Stimulated activated CD8-positive, alpha-beta memory T cell treated with anti-CD3 and anti-CD28 coated beads, Interleukin-4, amount 100 ng/mL, for 1 hour (primary cell): ENCODE measurements at places on chromosomes 4 and X.

DNA sequence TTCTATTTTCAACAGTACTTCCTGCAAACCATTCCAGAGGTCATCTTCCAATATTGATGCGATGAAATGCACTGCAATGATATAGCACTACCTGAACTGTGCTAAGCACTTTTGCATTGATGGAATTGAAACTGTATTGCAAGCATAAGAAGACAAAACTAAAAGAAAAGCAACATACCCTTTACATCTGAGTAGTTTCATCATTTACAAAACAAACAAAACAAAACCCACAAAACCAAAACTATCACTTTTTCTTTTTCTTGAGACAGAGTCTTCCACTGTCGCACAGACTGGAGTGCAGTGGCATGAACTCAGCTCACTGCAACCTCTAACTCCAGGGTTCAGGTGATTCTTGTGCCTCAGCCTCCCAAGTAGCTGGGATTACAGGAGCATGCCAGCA is 120.1 kb upstream of the NAP1L5 start:
- no peak for DNase-seq

- DNase-seq, result no peak
Measured at GRCh38 chrX:22313766-22314165, 41.1 kb downstream of the CBLL2 start.

DNA sequence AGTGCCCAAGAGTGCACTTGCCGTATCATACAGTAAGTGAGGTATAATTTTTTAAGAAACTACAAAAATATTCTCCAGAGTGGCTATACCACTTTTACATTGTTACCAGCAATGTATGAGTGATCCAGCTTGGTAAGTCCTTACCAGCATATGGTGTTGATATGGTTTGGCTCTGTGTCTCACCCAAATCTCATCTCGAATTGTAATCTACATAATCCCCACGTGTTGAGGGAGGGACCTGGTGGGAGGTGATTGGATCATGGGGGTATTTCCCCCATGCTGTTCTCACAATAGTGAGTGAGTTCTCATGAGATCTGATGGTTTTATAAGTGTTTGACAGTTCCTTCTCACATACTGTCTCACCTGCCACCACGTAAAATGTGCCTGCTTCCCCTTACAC is 44.8 kb downstream of the RBMX start:
- no peak for DNase-seq

DNA sequence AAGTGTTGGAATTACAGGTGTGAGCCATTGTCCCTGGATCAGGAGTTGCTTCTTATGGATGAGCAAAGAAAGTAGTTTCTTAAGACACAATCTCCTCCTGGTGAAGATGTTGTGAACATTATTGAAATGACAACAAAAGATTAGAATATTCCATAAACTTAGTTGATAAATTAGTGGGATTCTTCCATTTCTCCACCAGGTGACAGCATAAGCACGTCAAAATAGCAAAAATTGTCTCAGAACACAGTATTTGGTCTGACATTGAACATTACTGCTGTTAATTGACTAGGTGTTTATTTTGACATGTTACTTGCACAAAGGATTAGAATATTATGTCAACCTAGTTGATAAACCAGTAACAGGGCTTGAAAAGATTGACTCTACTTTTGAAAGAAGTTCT is 21.6 kb downstream of the CLDN34 start:
- no peak for DNase-seq

DNA sequence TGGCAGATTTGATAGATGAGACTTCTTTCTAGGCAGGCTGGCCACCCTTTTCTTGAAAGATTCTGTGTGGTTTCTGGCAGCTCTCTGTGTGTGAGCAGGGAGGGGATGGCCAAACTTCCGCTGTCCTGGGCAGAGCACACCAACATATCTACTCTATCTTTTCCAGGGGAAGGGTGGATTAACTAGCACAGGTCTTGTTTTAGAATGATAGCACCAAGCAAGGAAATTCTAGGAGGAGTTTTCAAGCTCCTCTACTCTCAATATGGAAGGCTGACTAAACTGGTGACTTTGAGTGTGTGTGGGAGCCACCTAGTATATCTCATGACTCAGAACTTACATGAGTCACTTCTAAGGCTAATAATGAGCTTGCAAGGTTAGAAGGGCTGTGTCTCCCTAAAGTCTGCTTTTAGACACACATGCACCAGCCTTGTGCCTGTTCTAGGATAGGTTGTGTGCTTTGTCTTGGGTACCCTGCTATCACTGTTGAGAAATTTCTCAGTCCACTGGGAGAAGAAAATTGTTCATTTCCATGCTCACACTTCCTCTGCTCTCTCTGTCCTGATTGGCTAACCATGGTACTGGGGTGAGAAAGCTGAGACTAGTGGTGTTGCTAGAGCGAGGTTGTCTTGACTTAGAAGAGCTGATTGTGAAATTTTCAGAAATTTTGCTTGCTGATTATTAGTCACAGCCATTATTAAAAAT is 72.9 kb downstream of the YIPF6 start:
- DNase-seq, result no peak

DNA sequence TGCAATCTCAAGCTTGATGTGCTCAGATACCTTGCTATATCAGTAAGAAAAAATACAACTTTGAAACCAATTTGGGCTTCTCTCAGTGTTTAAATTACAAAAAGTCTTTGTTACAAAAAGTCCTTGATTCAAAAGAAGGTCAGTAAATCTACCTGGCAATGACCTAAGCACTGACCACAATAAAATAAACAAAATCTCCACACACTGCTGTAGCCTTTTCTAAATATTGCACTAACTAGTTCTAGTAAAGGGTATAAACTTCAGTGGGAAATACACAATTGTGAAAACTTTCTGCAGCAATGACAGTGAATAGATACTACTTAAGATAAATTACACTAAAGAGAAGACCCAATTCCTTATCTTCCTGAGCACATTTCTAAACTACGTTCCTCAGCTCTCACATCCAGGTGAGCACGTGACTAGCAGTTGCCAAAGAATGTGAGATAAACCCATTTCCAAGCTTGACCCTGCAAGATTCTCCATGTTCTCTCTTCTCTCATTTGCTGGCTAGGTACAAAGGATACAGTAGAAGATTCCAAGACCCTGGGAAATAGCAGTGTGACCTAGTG is 81.4 kb upstream of the GPR34 start:
- no peak for DNase-seq

DNA sequence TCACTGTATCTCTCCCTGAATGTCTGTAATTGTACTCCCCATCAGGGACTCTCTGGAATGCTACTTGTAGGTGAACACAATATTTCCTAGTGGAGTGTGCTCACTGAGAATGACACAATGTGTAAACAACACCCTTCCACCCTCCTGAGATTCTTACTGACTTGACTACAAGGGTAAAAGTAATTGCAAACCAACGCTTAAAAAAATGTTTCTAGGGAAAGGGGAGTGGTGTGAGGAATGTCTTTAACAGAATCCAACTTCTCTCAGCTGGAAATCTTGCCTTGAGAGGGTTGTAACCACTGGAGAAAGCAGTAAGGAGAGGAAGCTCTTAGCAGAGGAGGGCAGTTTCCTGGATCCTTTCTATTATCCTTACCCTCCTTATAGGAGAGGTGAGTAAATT is 5.1 kb upstream of the RAPGEF2 start:
- DNase-seq, result no peak

- DNase-seq, result no peak
Measured at GRCh38 chrX:74492720-74493201, 71.5 kb downstream of the SLC16A2 start.

- no peak for DNase-seq
Measured at GRCh38 chr4:158845311-158846041, 76.7 kb downstream of the FNIP2 start.

DNA sequence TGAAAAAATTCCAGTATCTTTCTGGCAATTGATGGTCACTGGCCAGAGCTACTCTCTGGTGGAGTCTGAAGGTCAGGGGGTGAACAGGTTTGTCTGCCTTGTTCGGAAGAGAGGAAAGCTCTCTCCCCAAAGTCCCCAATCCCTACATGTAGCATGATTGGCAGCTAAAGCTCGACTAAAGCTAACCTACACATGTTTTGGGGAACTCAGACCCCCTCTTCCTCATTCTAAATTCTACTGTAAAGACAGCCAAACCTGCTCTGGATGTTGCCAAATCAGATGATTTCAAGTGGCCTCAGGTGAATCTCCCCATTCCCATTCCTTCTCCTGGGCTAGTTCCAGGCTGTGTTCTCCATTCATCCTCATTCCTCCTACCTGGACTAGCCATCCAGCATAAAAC is 84.1 kb downstream of the MSN start:
- DNase-seq, result no peak

DNA sequence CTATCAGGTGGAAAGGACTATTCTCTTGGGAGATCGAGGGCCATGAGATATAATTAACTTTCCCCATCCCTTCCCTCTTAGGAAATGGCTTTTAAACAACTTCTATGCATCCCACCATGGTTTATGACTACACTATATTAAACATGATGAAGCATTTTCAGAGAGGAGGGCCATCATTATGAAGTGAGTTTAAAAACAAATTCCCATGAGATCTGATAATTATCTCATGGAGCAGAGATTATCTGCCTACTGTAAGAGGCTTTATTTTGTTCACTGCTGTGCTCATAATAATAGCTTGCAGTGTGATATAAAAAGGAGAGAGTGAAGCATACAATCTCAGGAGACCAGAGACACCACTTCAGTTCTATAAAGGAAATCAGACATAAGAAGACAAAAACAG is 330.5 kb upstream of the ZFP42 start:
- DNase-seq, result no peak

GRCh38 chrX:15864023-15864422 is 9.4 kb upstream of the AP1S2 start:
- no peak for DNase-seq

DNA sequence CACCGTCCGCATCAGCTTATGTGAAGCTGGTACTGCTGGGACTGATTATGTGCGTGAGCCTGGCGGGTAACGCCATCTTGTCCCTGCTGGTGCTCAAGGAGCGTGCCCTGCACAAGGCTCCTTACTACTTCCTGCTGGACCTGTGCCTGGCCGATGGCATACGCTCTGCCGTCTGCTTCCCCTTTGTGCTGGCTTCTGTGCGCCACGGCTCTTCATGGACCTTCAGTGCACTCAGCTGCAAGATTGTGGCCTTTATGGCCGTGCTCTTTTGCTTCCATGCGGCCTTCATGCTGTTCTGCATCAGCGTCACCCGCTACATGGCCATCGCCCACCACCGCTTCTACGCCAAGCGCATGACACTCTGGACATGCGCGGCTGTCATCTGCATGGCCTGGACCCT is 5.5 kb upstream of the TSPYL2 start:
- no peak for DNase-seq

DNA sequence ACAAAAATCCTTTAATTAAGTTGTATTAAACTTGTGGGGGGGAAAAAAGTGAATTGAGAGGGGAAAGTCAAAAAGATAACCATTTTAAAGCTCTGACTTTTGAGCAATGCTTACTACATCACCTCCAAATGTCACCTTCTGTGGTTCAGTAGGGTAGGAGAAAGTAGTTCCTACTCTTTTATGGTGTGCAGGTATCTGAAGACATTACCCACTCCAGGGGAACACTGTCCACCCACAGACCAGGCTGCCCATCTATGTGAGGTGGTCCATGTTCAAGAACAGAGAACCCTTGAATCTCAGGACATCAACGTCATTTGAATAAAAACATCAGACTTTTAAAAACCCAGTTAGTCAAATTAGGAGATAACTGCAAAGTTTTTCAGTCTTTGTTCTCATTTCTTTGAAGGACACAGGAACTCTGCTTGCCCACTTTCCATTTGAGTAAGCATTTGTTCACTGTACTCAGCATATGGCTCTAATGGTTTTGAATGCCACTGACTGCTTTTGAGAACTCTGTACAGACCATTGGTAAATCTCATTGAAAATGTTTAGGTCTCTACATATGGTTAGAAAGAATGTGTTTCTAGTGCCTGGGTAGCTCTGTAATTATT is 18.4 kb downstream of the NMU start:
- no peak for DNase-seq

DNA sequence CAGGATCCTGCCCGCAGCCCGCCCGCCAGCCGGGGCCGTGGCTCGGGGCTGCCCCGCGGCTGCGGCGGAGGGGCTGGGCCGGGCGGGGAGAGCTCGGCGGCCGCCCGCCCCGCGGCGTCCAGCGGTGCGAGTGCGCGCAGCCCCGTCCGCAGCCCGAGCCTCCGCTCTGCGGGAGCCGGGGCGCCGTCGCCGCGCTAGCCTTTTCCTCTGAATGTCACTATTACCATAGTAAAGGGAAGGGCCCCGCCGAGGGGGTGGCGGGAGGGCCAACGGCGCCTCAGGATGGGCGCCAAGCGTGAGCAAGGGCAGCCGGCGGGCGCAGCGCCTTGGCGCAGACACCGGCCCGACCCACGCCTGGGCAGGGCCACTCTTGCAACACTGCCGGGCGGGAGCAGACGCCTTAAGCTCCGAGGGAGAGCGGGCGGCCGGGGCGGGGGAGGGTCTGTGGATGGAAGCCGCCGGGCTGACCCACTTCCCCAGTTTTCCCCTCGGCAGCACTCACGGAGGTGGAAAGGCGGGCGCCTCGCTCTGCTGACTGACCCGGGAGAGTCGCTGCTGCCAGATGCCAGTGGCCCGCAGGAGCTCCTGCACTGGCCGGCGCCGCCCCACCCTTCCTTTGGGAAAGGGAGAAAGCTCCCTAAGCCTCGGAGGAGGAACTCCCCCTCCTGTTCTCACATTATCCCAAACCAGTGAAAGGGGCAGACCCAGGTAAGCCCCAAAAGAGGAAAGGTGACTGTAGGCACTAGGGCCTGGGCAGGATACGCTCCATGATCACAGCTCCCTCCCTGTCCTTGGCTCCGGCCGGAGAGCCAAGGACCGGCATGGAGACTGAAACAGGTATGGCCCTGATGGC is 329.4 kb downstream of the HNRNPD start:
- DNase-seq, result no peak

DNA sequence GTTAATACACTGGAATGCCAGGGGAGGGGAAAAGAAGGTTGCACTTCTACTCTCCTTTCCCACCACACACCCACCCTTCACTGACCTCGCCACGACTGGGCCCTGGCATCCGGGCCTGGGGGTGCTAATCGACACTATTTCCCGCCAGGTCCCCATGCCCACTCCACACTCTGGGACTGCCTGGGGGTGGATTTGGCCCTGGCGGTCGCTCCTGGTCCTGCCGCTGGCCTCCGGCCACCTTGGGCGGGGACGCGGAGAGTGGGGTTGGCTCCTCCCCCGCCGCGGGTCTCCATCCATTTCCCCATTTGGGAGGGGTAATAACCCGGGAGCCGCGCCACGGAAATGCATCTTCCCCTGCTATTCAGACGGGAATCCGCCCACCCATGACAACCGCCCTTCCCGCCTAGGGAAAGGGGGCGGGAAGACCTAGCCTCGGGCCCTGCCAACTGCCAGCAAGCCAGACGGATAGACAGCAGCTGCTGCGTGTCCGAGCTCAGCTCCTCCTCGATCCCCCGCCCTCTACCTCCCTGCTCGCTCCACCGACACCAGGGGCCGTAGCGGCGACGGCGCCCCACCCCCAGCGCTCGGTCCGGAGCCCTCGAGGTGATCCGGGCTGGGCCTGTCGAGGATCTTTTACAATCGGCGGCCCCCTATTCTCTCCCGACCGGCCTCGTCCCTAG is 78.1 kb downstream of the RLIM start:
- DNase-seq, result no peak

DNA sequence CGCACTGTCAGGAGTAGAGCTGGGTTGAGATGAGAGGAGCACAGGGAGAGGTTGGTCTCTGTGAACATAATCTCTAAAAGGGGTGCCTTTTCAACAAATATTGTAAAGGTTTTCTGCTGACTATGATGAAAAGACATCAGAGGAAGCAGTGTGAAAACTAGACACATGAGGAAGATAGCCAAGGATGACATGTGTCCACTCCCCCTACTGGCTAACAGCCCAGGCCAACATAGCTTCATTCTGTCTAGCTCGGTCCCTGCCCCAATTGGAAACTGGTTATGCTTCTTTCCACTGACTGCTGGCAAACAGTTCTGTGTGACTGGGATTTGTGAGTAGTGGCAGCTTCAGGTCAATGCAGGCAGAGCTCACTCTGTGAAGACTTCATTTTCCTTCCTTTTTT is 115.4 kb upstream of the ESX1 start:
- no peak for DNase-seq
